ENCODE measurements at places on chromosomes 11 and 22.

- DNase-seq = no peak
Measured at GRCh38 chr11:31747581-31747980, 63.5 kb downstream of the PAX6 start.

DNA sequence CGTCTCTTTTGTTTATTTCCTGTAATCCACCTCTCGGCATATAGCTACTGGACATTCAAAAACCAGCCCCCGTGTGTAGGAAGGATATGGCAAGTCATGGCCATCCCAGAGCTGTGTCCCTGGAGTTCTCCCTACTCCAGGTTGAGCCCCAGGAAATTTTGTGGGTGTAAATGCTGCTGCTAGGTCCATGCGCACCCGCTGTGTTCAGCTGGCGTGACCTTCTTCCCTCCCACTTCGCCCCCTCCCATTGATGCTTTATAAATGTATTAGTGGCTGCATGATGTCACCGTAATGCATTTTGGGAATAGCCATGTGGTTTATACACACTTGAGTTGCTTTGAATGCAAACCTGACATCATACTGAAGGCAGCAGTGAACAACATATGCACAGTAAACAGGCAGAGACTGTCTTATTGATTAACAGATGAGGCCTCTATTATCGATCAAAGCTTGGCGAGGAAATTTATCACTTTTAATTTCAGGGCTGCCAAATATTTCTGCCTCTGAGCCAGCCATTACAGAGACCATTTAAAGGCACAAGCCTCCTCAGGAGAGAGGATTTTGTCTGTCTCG is 113.6 kb upstream of the NNMT start:
- no peak for DNase-seq

DNA sequence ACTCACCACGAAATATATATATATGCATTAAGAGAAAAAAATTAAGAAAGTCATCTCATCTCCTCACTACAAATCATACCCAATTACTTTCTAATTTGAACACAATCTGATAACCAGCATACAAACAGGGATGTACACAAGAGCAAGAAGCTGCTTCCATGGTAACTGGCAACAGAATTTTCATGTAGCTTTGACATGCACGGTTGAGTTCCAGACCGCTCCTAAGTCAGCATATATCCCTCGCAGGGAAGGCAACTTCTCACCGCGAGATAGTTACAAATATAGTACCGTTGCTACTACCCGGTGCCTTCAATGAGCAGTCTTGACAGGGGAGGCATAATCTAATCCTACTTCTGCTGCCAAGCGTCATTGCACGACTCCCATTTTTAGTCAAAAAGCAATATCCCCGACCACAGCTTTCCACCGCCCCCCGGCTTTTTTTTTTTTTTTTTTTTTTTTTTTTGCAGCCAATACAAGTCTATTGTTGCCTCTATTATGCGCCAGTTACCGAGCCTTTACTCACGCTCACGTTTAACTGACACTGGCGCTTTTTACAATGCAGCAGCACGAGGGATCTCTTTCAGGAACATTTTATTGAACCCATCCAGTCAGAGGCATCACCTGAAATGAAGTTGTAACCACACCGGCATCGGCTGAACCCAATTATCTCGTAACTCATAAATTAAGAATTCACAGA is 2.2 kb downstream of the CADM1 start:
- DNase-seq = no peak

GRCh38 chr11:57425565-57426438 is 1.1 kb downstream of the SLC43A3 start:
- DNase-seq = no peak

GRCh38 chr11:30585892-30586250 is 282 bp downstream of the MPPED2 start:
- DNase-seq = no peak

DNA sequence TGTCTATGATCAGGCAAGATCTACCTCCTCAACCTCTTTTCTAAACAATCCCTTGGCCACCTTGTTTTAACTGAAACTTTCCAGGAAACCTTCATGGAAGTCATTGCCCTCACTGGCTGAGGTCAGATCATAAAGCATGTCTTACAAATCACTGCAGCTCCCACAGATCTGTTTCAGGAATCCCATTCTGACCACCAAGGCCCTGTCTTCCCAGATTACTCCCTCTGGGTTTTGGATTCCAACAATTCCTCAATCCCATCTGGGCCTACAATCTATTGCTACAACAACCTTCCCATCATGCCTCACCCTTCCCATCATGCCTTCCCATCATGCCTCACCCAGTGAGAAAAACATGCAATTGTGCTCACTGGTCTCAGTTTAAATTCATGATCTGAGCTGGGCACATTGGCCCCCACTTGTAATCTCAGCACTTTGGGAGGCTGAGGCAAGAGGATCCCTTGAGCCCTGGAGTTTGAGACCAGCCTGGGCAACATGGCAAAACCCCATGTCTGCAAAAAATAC is 15.9 kb downstream of the ADAMTS15 start:
- no peak for DNase-seq

DNA sequence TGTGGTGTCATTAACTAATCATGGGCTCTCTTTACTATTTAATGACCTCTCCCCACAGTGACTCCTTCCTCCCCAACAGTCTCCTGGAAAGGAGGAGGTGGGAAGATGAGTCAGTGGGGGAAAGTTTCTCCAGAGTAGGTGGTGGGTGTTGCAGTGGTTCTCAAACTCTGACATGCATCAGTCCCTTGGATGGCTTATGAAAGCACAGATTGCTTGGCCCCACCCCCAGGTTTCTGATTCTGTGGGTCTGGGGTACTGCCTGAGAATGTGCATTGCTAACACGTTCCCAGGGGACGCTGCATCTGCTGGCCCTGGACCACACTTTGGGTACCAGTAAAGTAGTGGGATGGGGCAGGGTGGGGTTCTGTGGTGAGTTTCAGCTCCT is 9.8 kb downstream of the CD82 start:
- no peak for DNase-seq

GRCh38 chr11:18769802-18770456 is 21.7 kb downstream of the PTPN5 start:
- no peak for DNase-seq

- DNase-seq = no peak
Measured at GRCh38 chr11:128715691-128716561, 22.1 kb downstream of the FLI1 start.

- no peak for DNase-seq
Measured at GRCh38 chr11:70462818-70463477, 64.6 kb downstream of the CTTN start.

- no peak for DNase-seq
Measured at GRCh38 chr11:121589946-121590537, 137.3 kb upstream of the SORL1-AS1 start.

DNA sequence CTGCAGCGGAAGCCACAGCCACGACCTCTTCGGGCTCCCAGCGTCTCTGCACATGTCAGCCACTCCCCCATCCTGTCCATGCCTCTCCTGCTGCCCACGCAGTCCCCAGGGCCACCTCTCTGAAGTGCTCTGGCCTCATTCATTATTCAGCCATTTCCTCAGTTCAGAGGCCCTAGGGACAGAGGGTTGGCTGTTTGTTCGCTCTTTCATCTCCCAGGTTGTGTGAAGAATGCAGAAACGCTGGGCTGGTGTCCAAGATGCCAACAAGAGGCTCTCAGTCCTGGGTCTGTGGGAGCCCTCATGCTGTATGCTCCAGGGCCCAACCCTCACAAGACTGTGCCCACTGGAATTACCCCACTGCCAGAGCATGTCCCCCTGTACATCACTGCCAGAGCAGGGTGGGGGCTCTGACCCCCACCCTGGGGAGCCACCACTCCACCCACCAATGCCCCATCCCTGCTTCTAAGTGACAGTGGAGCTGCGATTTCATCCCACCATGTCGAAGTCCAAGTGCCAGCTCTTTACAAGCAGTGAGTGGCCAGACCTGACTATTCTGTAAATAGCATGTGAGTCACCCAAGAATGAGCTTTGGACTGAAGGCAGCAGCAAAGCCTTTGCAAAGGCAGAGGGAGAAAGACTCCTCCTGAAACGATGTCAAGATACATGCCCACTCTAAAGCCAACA is 209.6 kb downstream of the BUD13 start:
- no peak for DNase-seq

GRCh38 chr22:24444729-24445466 is 17.5 kb downstream of the ADORA2A start:
- no peak for DNase-seq

DNA sequence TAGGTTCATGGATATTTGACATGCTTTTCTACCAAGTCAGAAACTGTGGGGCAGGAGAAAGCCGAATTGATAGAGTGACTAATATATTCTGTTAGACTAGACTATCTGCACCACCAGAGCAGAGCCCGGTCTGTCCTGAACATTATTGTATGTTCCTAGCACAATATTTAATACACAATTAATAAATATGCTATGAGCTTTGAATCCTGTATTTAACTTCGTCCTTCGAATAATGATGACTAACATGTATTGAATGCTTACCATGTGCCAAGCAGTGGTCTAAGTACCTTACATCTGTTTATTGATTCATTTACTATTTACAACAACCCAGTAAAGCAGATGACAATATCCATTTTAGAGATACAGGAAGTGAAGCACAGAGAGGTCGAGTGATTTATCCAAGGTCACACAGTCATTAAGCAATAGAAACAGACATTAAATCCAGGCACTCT is 44.8 kb upstream of the ANO3 start:
- no peak for DNase-seq

DNA sequence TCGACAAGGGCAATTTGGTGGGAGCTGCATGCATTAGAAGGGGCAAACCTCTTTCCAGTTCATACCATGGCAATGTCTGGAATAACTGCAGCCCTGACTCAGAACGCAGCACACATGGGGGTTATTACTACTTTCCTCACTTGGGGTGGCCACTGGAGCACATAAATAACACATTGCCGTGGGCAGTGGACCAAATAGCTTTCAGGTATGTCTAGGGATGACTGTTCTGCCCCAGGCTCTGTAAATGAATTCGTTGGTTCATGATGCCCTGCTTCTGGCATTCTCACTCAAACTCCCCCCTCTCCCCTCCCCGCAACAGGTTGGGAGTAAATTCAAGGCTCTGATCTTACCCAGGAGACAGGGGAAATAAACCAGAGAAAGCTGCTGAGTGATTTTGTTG is 238.0 kb upstream of the PLET1 start:
- no peak for DNase-seq

GRCh38 chr11:67213178-67213621 is 53.1 kb upstream of the GRK2 start:
- no peak for DNase-seq

- DNase-seq = no peak
Measured at GRCh38 chr22:17698948-17699347, 60.4 kb downstream of the BCL2L13 start.

DNA sequence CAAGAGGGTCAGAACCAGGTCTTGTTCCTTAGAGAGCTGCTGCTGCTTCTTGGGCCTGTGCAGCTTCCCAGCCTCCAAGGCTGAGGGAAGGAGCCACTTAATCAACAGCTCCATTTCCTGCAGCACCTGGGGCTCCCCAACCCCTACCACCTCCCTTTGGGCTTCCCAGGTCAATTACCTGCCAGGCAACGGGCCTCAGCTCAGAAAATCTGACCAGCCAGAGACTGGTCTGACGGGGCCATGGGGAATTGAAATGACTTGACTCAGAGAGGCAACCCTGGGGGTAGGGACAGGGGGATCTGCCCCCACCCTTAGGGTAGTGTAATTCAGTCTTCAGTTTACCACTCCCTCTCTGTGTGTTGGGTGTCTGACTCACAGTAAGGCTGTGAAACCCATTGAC is 4.7 kb upstream of the MAJIN start:
- DNase-seq = no peak

DNA sequence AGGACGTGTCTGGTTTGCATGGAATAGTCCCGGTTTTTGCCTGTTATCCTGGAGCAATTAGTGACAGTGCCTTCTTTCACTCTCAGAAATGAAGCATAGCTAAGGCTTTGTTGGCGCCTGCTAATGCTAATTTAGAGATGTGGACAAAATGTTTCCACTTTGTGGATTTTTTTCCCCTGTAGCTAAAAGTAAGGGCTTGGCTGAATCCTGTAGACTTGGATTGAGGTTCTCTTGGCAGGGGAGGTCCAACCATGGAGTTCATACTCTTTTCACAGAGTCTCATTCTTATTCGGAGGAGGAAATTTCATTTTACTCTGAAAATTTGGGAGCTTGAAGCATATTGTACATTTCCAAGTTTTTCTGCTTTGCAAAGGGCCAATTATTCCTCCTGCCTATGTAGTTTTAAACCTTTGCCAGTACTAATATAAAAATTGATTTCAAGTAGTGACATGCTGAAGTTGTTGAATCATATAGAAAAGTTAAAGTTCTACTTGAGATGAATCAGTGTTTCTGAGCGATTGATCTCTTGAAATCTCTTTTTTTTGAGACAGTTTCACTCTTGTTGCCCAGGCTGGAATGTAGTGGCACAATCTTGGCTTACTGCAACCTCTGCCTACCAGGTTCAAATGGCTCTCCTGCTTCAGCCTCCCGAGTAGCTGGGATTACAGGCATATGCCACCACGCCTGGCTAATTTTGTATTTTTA is 20.0 kb downstream of the PPFIA1 start:
- DNase-seq = no peak

- DNase-seq = no peak
Measured at GRCh38 chr11:82874646-82875523, 25.3 kb downstream of the PRCP start.

- DNase-seq = no peak
Measured at GRCh38 chr11:102204174-102204573, 93.9 kb downstream of the YAP1 start.

- DNase-seq = no peak
Measured at GRCh38 chr22:40727964-40728615, 48.8 kb downstream of the MCHR1 start.

GRCh38 chr11:8218840-8219239 is 44.8 kb downstream of the LMO1 start:
- no peak for DNase-seq

GRCh38 chr11:73239571-73240189 is 21.6 kb downstream of the P2RY2 start:
- no peak for DNase-seq

- no peak for DNase-seq
Measured at GRCh38 chr11:15318814-15319213, 204.1 kb downstream of the INSC start.

DNA sequence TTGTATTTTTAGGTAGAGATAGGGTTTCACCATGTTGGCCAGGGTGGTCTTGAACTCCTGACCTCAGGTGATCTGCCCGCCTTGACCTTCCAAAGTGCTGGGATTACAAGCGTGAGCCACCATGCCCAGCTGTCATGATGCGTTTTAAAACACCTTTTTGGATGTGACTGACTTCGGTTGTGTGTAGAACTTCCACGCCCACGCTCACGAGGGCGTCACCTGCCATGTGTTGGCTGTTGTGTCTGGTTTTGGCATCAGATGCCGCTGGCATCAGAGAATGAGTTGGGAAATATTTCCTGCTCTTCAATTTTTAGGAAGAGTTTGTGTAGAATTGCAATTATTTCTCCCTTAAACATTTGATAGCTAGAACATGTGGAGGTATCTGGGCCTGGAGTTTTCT is 109.1 kb downstream of the KCNQ1 start:
- no peak for DNase-seq

- DNase-seq = no peak
Measured at GRCh38 chr11:128501632-128502549, 85.5 kb downstream of the ETS1 start.

Data from stimulated activated CD4-positive, alpha-beta T cell treated with anti-CD3 and anti-CD28 coated beads, Interleukin-15, amount 100 ng/mL, for 1 hour (primary cell).